ENCODE measurements at places on chromosomes 1 and 21.
A peak's percentile ranks its signal among the peaks of the same experiment; 100 is the strongest.

DNA sequence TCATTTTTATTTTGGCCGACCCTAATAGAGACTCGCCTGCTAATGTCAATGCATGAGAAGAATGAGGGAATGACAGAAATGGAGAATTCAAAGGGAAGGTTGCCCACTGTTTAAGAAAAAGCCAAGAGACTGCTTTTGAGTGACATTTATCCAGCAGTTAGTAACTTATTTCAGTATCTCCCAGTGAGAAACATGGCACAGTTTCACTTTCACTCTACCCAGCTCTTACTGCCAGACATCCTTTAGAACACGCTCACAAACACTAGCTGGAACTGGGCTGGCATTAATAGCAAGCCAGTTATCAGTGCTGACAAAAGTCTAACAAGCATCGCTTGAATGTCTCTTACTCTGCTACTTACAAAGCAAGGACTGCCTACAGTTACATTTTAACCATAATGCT, 8.5 kb downstream of the GGPS1 start:
- DNase-seq = no peak

GRCh38 chr1:41809692-41810091, 109.0 kb downstream of the HIVEP3 start:
- DNase-seq = no peak

GRCh38 chr1:117136749-117137148, 15.2 kb upstream of the TRIM45 start:
- no peak for DNase-seq

GRCh38 chr1:202002507-202002906, 7.9 kb upstream of the ELF3 start:
- no peak for DNase-seq

DNA sequence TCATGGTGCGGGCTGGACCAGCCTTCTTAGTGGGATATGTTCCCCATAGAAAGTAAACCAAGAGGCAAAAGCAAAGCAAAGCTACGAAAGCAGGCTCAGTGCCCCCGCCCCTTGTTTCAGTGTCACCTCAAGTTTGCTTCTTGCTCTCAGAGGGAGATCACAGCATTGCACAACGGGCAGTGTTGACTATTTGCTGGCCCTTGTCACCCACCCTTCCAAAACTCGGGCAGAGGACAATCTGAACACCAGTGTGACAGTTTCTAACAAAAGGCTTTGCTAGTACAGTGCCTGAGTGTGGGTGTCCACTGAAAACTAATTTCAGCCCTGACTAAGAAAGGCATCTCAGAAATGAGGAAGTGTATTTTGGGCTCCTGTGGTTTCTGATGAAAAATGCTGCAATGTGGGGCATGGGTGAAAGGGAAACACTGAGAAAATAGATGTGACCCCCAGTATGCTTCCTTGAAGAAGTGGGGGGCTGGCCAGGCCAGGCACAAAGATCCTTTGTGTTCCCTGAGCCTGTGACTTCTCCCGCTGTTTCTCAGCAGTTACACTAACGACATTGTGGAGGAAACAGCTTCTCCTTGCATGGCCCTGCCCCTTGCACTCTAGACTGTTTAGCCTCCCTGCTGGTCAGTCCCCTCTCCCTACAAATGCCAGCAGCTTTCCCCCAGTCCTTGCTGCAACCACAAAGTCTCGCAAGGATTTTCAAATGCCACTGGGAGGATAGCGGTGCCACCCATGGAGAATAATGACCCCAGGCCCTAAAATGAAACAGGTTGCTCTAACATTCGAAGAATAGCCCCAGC, 33.3 kb upstream of the KCNE1 start:
- no peak for DNase-seq

GRCh38 chr1:114248162-114248561, 94.5 kb upstream of the SYT6 start:
- no peak for DNase-seq

DNA sequence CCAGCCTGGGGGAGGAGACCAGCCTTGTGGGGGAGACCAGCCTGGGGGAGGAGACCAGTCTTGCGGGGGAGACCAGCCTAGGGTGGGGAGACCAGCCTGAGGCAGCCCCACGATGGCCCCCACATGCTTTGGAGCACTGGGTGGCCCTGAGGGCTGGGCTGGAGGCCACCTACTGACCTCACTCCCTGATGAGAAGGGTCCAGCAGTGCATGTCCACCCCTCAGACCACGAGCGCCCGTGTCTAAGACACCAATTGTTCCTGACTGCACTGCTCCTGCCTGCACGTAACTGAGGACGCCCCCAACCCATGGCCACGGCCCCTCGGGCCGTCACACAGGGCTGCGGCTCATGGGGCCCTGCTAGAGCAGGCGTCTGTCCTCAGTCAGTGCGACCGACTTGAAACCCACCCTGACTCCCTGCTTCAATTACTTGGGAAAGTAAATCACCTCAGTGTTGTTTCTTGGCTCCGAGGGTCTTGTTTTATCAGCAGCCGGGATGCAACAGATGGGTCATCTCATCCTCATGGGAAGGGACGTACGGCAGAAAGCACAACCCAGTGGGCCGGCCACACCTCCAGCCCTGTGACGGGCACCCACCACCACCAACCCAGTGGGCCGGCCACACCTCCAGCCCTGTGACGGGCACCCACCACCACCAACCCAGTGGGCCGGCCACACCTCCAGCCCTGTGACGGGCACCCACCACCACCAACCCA, at the start of gene SPATC1L:
Gene SPATC1L, minus strand, starts transcription at position 550 of the 715 bp plus-strand sequence. CDS start 1,643 bp downstream, outside the sequence.
- DNase-seq = peak; percentile 24

DNA sequence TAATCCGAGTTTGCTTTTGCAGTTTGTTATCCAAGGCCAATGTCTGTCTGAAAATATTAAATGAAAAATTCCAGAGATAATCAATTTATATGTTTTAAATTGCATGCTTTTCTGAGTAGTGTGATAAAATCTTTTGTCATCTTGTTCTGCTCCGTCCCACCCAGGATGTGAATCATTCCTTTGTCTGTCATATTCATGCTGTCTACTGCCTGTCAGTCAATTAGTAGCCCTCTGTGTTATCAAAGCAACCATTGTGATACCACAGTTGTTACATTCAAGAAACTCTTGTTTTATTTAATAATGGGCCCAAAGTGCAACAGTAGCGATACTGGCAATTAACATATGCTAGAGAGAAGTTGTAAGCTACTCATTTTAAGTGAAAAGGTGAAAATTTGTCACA, 819.3 kb downstream of the BRINP3 start:
- no peak for DNase-seq

Measured in stimulated activated CD4-positive, alpha-beta T cell treated with anti-CD3 and anti-CD28 coated beads, Interleukin-1b, Interleukin-23, amount 100 ng/mL, for 1 hour (primary cell).